Activated naive CD8-positive, alpha-beta T cell treated with anti-CD3 and anti-CD28 coated beads, Interleukin-2, amount 50 U/mL, for 16 hours (primary cell): ENCODE measurements at places on chromosomes 2 and 18.

- no peak for DNase-seq
Observed at GRCh38 chr2:238449909-238450417, 23.2 kb downstream of the ASB1 start.

DNA sequence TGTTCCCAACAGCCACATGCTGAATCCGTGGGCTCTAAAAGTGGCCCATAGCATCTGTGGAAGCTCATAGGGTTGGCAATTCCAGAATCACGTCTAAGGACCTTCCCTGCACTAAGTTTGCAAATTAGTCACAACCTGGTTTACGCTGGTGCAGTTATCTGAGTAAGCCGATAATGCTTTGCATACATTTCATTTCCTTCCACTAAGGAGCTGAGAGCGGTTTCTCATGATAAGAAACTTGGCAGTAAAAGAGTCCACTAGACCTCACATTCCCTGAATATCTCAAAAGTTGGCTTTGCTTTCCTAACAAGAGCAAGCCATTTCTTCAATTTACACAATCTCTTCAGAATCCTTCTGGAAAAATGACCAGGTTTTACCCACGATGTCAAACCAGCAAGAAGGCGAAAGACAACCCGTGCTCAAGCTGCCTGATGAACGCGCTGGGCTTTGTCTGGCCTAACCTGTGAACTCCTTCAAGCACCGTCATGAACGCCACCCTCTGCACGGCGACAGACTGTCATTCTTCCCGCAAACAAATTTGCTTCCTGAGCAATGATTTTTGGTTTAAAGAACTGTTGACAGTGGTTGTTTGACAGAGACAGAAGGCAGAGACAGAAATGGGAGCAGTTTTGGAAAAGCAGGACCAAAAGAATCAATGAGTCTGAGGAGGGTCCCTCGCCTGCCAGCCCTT, 73.0 kb upstream of the COPS8 start:
- no peak for DNase-seq

GRCh38 chr2:198657512-198658121, 800.1 kb downstream of the SATB2 start:
- DNase-seq, result no peak

- DNase-seq, result no peak
Observed at GRCh38 chr18:7775128-7775527, 208.0 kb downstream of the PTPRM start.

DNA sequence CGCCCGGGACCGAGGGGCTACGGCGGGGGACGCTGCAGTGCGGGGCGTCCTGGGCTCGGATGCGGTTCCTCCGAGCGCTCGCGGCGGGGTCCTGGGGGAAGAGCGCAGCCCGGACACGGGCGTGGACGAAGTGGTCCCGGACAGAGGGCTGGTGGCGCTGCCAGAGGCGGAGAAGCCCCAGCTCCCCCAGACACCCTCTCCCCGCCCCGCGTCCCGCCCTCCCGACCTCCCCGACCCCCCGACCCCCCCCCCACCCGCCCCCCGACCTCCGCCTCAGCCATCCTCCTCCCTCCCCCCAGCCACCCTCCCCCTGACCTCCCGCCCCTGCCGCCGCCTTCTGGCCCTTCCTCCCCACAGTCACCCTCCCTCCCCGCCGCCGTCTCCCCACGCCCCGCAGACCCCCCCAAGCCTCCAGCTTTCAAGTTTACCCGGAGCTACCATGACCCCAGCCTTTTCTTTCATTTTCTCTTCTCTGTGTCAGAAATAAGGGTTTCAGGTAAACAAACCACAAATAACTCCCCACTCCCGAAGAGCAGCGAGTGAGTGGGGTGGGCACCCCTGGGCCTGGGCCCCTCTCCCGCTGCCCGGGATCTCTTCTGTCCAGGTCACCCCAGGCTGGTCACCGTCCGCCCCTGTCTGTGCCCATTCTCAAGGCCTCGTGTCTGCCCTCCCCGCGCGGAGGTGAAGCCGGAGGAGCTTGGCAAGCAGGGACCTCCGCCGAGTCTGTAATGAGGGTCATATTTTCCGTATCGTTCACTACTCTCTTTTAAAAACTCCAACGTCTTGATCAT, 5.1 kb downstream of the NFATC1 start:
- peak; percentile 67 for DNase-seq

- DNase-seq, result no peak
Observed at GRCh38 chr18:75173125-75173432, 35.9 kb downstream of the PTGR3 start.

DNA sequence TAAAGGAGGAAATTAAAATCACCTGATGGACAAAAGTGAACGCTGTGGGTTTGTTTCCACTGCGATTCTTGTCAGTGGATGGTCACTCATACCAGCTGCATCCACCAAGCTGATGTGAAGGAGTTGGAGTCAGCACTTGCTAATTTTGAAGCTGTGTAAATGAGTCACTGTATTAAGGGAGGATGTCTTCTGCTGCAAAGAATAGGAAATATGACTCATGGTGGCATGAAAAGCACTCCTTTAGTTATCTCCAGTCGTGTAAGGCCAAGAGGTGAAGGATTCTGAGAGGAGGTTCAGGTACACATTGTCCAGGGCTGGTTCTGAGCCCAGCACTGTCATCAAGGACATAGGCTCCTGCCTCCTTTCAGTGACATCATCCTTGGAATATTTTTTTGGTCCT, 71.7 kb upstream of the SKOR2 start:
- no peak for DNase-seq
